ENCODE measurements at places on chromosomes 13 and 19. TPM values are rescaled to one million over a fixed set of nuclear protein-coding genes. Genes with fewer than 3 reads are reported as not detected.
A peak's percentile ranks its signal among the peaks of the same experiment; 100 is the strongest.

DNA sequence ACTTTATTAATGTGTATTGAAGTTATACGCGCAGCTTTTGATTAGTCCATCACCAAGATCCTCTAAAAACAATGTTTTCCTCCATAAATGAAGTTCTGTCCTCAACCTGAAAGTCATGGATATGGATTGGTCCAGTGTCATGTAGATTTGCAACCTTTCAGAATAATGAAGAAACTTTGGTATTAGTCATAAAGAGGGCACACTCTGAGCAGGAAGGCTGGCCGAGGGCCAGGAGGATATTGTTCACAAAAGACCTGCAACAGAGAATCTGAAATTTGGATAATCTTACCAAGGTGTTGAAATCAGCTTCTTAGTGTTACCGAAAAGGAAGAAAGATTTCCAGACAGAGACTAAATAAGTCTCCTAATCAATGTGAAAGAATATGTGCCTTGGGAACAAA, 20.7 kb downstream of the CLDN10 start:
- peak; percentile 6 for DNase-seq

- no peak for DNase-seq
These were observed 113.1 kb downstream of the PAN3 start for GRCh38 chr13:28251466-28251865.

Gene LSM14A
- total RNA-seq, result 77.0 TPM

Gene SMIM44
- not detected for total RNA-seq

DNA sequence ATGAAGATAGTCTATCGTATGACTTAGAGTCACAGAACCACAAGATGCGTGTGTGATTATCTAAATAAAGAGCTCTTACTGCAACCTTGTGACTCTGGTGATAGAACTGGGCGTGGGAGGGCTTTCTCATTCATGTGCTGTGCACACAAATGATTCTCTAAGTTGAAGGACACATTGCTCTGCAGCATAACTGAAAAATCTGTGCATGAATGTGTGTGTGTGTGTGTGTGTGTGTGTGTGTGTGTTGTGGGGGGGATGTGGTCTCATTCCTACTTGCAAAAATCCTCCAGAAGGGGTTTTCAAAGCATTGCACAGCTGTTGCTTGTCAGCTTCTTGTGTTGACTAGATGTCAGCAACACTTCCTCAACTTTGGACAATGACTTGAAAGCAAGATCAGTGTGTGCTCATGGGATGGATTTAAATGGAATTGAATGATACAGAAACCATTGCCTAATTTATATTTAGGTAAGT, 22.4 kb downstream of the LRCH1 start:
- no peak for DNase-seq
